ENCODE measurements at places on chromosomes 6 and 20.

- DNase-seq, result peak; percentile 49
Observed at GRCh38 chr6:35016502-35017321, 124.4 kb downstream of the TCP11 start.

DNA sequence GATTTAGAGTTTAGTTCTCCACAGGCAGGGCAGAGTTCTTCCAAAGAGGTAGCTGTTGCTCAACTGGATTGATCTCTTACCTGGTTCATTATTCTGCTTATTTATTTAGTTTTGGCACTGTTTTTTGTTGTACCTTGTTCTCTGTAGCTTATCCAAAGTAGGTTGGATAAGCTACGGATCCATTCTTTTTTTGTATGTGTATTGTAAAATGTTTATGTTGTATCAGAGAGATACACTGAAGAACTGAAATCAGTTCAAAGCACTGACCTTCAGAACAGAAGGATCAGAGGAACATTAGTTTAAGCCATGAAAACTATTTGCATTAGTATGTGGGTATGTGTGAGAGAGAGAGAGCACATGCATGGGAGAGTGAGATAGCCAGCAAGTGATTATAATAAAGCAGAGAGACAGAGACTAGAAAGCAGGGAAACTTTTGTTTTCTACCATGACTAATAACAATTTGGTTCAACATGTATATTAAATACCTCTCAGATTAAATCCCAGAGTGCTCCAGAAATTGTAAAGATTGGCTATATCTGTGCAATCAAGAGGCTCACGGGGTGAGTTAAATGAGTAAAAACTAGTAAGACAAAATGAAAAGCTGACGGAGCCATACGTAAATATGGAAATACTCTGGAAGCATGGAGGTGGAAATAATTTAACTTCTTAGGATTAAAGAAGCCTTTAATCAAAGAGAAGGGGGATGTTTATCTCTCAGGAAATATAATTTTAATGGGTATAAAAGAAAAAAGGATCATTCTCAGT lies 40.2 kb downstream of the ITCH start:
- DNase-seq, result no peak

DNA sequence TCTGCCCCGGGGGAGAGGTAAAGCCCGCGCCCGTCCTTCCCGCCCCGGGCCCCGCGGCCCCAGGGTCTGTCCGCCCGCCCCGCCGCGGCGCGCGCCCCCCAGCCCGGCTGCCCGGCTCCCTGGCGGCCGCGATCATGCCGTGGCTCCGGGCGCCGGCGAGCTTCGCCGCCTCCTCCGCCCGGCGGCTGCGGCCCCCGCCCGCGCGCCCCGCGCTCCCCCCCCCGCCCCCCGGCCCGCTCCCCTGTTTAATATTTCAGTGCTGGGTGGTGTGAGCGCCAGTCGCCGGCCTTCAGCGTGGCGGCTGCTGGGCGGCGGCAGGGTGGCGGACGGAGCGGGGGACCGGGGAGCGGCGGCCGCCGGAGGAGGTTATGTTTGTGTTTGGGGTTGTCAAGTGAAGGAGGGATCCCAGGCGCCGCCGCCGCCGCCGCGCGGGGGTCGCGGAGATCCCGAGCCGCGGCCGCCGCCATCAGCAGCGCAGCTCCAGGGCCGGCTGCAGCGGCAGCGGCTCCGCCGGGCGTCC lies at the start of gene HIVEP1:
Gene HIVEP1, plus strand, starts transcription at position 275 of the 520 bp plus-strand sequence. CDS start 3,317 bp downstream, outside the sequence.
- DNase-seq, result no peak

DNA sequence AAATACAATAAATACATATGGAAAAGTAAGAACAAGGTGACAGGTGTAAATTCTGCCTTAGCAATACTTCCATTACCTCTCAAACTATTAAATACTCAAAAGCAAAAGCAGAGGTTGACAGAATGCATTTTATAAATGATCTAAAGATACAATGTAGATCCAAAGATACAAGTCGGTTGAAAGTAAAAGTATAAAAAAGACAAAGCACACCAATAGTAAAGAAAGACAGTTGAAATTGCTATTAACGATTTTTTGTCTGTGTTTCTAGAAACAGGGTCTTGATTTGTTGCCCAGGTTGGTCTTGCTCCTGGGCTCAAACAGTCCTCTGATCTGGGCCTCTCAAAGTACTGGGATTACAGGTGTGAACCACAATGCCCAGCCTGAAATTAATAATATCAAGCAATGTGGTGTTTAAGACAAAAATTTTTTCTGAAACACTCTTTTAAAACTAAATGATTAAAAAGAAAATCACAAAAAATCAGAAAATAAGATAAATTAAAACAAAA lies 23.9 kb downstream of the ULBP1 start:
- no peak for DNase-seq

DNA sequence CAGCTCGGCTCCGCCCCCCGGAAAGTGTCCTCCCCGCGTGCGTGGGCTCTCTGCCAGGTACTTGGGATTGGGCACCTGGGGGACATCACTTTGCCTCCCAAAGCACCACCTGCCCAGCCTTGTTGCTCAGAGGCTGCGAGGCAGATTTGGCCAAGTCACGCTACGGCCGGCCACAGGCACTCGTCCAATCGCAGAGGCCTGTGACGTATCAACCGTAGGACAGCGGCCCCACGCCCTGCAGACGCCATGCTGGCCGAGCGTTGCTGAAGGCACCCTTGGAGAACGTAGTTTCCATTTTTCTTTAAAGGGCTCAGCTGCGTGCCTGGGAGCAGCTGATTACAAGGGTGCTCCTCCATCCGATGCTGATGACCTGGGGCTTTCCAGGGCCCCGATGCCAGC lies 3.1 kb downstream of the NTSR1 start:
- no peak for DNase-seq

- peak; percentile 60 for DNase-seq
Observed at GRCh38 chr20:41136680-41137613, at the start of gene PLCG1. Gene PLCG1 (plus strand): TSS chr20:41137543. CDS start chr20:41137642, 99 bp downstream.
